ENCODE measurements at places on chromosomes 7 and 10.

DNA sequence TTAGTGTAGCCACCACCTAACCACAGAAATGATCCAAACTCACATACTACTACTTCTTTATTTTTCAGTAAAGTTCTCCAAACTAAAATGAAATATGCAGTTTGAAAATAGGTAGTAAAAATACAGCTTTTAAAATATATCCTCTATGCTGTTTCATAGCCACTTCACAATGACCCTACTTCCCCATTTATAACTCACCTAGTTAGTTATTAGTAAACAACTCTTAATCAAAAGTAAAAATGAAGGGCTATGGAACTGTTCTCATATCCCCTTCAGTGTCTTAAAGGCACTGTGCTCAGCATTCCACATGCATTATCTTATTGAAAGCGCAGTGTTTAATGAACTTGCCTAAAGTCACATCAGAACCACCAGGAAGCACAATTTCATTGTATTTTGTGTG, 43.5 kb downstream of the KMT2C start:
- DNase-seq = no peak

DNA sequence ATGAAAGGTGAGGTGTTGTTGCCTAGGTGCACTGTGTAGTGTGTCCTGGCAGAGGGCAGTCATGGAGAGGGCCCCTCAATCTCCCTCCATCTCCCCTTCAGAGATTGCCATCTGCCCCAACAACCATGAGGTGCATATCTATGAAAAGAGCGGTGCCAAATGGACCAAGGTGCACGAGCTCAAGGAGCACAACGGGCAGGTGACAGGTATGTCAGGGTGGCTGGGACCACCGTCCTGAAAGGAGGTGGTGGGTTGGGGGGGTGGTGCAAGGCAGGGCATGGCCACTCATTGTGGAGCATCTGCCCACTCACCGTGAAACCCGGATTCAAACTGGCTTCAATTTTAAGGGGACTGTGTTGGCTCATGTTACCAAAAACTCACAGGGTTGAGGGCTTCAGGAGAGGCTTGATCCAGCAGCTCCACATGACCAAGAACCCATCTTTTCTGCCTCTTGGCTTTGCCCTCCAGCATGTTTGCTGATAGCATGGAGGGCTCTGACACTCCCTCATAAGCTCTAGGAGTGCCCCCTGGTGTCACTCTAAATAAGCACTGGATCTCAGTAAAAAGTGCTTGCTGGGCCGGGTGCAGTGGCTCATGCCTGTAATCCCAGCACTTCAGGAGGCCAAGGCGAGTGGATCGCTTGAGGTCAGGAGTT, 12.2 kb downstream of the ARPC1B start:
- DNase-seq = peak; percentile 72

DNA sequence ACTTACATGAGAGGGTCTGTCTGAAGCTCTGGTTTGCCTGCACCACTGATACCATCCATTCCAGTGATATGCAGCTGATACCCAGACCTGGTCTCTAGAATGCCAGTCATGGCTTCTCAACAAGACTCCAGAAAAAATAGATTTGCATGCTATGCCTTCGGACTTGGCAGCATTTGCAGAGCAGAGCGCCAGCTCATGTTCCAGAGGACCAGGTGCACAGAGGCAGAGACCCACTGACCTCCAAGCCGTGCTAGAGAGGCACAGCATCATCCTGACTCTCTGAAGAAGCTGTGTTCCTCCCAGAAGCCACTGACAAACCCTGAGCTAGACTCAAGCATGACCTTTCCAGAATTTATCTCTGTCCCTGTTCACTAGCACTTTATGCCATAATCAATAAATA, 6.9 kb upstream of the PRKAG2 start:
- DNase-seq = no peak

DNA sequence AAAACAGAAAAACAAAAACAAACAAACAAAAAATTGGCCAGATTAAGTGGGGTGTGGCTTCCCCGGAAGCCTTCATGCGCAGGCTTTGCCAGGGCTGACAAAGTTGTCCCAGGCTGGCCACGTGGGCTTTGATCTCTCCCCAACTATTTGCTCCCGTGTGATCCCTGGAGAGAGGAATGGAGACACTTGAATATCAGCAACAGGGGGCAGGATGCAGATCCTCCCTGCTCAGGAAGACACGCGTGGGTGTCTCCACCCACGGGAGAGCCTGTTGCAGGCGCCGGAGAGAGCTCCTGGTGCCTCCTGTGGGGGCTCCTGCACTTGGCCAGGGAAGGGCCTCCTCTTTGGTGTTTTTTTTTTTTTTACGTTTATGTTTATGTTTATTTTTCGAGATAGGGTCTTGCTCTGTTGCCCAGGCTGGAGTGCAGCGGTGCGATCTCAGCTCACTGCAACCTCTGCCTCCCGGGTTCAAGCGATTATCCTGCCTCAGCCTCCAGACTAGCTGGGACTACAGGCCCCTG, 19.0 kb downstream of the TRIM56 start:
- no peak for DNase-seq

GRCh38 chr10:130795819-130796218, 515.7 kb downstream of the TCERG1L start:
- no peak for DNase-seq

DNA sequence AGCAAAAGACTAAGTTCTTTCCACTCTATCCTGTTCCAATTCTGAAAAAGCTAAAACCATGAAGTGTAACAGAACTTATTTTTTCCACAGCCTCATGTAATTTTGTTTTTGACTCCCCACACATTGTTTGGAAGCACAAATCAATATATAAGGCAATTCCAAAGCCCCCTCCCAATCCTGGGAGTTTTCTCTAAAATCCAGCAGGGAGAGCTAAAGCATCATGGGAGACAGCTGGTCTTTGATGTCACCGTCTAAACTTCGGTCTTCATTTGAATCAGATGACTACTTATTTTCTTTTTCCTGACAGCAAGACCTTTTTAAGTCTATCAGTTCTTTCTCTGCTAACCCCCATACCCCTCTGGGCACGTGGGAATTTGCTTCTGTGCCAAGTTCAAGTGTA, 33.3 kb upstream of the PON1 start:
- DNase-seq = no peak

GRCh38 chr7:815284-816216, 16.7 kb upstream of the SUN1 start:
- DNase-seq = no peak

GRCh38 chr7:22544245-22544644, 44.3 kb upstream of the STEAP1B start:
- no peak for DNase-seq

DNA sequence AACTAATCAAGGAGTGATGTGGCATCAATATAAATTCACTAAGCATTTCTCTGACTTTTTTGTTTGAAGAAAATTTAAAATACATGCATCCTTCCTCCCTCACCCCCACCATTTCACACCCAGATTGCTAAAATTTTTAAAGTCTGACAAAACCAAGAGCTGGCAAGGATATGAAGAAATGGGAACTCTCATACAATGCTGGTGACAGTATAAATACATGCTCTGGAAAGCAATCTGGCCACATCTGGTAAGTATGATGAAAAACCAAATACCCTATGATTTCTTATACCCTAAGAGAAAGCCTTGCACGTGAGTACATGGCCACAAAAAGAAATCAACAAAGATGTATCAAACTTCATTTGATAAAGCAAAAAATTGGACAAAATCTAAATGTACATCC, 31.2 kb downstream of the P4HA1 start:
- no peak for DNase-seq

- peak; percentile 77 for DNase-seq
Measured at GRCh38 chr10:93573051-93573909, 6.8 kb downstream of the FFAR4 start.

GRCh38 chr7:40761762-40762560, 627.2 kb downstream of the SUGCT start:
- no peak for DNase-seq

DNA sequence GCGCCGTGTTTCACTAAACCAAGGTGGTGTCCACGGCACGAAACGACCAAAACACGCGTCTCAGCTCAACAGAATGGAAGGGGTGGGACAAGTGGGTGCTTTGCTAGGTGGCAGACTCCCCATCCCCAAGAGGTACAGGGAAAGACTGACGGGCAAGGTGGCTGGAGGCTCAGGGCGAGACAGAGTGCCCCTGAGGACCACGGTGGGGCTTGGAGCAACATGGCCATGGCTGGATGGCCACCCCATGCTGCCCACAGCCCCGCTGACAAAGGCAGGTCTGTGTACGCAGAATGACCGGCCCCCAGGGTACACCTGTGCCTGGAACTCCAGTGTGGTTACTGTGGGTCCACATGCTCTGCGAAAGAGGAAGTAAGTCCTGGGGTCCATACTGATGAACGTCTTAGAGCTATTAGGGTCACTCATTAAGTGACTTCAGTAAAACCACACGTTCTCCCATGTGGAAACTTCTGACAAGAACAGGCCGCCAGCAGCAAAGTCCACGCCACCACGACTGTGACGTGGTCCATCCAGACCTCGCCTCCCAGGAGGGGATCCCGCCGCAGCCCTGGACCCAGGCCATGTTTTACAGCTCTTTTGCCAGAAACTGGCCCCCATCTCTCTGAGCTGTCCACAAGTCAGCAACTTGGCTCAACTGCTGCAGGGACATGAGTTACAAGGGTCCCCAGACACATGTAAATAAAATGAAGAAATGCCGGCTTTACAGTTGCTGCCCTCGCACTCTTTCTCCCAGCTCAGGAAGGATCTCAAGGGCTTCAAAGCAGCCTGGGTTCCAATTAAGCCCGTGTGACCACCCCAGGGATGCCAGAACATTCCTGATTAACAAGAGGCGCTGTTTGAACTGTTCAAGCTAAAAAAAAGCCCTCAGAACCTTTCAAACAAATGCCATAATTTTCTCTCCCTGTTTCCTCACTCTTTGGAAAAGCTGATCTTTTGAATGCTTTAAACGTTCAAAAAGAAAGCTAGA, 66.8 kb downstream of the MAD1L1 start:
- no peak for DNase-seq

GRCh38 chr7:26550492-26550891, 258.8 kb downstream of the SNX10 start:
- DNase-seq = no peak

DNA sequence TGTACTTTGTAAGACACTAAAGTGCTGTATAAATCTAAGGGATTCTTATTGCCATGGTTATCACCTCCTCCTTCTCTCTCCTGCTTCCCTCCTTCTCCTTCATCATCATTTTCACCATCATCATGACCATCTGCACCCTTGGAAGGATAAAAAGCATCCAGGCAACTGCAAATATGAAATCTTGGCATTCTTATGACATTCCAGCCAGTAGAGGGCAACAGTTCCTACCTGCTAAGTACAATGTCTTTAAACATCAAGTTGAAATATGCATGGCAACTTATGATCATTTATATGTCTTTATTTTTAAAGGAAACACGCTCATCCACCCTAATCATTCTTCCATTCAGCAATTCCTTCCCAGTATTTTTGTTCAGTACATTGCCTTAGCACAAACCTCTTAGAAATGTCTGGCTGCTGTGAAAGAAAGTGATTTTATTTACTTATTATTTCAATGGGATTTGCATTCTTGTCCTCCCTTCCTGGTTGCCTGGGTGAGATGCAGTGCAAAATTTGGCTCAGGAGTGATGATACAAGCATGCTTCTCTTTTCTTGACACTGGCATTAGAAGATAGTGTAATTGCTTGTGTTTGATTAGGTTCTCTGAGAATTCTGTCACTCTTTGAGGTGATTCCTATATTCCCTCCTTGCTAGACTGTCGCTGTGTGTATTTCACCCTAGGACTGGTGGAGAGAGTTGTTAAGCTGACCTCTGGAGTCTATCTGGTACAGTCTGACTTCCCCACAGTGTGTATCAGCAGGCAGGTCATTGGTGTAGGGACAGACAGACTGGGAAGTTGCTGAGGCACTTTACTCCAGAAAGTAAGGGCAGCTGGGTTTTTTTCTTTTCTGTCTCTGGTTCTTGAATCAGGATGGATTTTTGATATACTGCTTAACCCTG, 188.5 kb upstream of the BMPER start:
- no peak for DNase-seq

Data from inflammatory macrophage treated with lipopolysaccharide for 4 hours (primary cell).